ENCODE measurements at places on chromosomes 6 and 20. TPM values are rescaled to one million over a fixed set of nuclear protein-coding genes. Genes with fewer than 3 reads are reported as not detected.

DNA sequence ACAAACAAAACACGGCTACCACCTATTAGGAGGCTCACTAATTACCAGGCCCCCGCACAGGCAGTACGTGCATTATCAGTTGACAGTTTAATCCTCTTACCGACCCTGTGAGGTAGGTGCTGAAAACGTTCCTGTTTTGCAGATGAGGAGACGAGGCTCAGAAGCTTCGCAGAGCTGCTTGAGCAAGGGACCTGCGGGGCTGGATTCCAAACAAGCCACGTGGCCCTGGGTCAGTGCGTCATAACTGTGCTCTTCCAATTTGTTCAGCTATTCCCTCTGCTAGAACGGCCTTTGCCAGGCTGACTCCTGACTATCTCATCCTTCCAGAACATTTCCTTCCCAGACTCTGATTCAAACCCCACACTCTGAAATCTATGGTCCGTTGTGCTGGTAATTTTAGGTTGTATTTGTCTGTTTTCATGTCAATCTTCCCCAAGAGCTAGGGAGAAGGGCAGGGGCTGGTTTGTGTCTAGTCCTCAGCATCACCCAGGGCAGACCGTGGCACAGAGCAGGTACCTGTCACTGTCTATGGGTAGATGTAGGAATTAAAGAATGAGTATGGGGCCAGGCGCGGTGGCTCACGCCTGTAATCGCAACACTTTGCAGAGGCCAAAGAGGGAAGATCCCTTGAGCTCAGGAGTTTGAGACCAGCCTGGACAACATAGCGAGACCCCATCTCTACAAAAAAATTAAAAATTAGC lies 28.8 kb upstream of the TLDC2 start:
- no peaks in the 10 kb centered on the region for H3K27me3 ChIP-seq
- H3K4me1 ChIP-seq = peaks cover 8% of the 10 kb centered on the region
- H3K4me3 ChIP-seq = peak overlapping the region; percentile 55
- H3K36me3 ChIP-seq = peaks cover 10% of the 10 kb centered on the region
- DNase-seq = peak; percentile 86

PANK2 gene
- total RNA-seq = 32.8 TPM

DNA sequence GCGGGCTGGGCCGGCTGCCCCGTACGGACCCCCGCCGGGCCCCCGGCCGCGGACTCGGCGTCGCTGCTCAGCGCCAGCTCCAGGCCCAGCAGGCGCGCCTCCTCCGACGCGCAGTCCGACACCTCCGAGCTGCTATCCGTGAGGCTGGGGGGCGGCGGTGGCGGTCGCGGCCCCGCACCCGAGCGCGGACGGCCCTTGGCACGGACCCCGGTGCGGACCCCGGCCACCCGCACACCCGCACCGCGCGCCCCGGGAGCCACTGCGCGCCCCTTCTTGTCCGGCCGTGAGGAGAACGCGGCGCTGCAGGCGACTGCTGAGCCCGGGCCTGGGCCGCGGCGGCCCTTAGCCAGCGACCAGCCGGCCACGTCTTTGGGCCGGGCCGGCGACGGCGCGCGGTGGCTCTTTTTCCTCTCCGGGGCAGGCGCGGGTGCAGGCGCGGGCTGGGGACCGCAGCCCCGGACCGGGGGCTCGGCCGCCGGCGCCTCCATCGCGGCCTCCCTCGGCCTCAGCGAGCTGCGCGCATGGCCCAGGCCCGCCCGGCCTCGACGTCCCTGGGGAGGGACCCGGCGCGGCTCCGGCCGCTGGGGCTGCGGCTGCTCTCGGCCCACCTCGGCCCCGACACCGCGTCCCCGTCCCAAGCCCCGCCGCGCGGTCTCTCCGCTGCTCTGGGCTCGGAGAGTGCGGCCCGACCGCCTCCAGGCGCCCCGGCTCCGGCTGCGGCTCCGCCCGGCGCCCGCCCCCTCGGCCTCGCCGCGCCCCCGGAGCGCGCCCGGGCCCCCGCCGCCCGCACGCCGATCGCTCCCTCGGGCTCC lies 12.9 kb upstream of the TLDC2 start:
- peaks cover 41% of the 10 kb centered on the region for H3K4me1 ChIP-seq
- H3K27ac ChIP-seq = no peak overlapping the region
- no peaks in the 10 kb centered on the region for H3K27me3 ChIP-seq

DNA sequence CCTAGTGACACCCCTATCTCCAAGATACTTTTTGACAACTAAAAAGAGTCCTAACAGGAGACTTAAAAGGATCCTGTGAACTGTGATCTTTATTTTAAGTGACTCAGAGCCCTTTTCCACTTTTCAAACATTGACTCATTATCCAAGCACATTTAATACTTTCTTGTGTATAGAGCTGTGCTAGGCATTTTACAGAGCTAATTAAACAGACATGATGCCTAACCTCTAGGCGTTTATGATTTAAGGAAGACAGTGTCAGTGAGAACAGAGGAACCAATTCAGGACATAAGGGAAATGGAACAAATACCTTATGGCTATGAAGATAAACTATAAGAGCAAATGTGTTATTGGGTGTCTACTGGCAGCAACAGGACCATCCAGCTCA lies 282.6 kb downstream of the TPBG start:
- H3K4me3 ChIP-seq = no peak overlapping the region
- H3K27ac ChIP-seq = no peak overlapping the region

DNA sequence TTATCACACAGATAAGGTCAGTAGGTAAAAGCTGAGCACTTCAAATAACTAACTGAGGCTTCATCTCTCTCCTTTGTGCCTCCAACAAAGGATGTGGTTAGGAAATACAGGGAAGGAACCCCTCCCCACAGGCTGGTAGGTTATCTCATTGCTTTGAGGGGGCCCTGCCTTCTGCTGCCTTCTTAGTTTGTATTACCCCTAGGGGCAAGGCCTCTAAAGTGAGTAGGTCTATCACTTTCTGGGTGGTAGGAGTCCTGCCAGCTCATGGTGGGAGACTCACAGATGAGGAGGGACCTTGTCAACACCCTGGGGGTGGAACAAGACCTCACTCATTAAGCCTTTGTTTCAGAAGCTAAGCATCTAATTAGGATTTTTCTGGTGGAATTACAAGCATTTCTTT lies 34.6 kb downstream of the EDN1 start:
- H3K27me3 ChIP-seq = no peaks in the 10 kb centered on the region
- H3K4me1 ChIP-seq = peaks cover 39% of the 10 kb centered on the region
- H3K4me3 ChIP-seq = no peak overlapping the region

DNA sequence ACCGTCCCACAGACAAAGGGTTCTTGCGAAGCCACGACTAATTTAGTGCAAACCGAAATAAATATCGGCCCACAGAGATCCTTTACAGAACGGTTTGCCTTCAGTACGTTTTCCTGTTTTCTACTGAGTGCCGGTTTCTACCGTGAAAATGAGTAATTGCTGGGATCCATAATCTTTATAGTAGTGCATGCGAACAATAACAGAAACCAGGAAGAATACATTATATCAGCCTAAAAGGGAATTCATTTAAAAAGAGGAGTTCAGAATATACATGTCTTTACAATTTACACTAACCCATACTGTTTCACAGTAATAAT lies 292 bp upstream of the MTCL3 start:
- no peaks in the 10 kb centered on the region for H3K36me3 ChIP-seq
- peaks cover 78% of the 10 kb centered on the region for H3K27me3 ChIP-seq
- H3K4me1 ChIP-seq = peaks cover 12% of the 10 kb centered on the region

LTB gene
- 0.37 TPM for total RNA-seq

DNA sequence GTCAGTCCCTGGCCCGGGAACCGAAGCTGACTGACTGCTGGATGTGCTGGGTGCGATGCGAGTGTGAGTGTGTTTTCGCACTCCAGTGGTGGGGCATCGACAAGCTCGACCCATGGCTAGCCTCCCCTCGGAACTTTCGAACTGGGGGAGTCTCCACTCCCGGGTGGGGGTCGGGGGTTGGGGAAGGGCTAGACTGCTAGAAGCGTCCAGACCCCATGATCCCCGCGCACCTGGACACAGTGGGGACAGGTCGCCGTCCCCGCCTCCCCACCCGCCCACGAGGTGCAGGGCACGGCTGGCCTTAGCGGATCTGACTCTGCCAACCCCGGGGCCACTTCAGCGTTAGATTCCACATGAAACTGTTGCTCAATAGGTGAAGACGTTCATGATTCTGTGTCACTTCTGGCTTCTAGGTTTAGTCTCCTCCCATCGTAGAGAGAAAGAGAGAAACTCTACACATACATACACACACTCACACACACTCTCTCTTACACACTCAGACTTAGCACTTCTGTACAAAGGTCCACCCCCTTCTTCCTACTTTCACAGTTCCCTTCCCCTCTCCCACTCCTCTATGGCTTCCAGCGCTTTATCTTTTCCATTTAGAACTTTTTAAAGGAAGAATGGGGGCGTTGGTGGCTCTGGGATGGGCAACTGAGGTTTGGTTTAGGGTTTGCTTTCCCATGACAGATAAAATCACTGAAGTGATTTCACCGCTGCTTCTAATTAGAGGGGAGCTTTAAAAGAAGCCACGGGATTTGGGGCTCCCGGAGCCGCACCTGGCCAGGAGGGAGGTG lies 5.1 kb upstream of the TFAP2A start:
- H3K4me3 ChIP-seq = peak overlapping the region; percentile 94
- H3K4me1 ChIP-seq = peaks cover 24% of the 10 kb centered on the region
- H3K36me3 ChIP-seq = peaks cover 27% of the 10 kb centered on the region
- H3K27ac ChIP-seq = peak overlapping the region; percentile 99
- no peaks in the 10 kb centered on the region for H3K27me3 ChIP-seq

GGTLC1 gene
- not detected for total RNA-seq

DNA sequence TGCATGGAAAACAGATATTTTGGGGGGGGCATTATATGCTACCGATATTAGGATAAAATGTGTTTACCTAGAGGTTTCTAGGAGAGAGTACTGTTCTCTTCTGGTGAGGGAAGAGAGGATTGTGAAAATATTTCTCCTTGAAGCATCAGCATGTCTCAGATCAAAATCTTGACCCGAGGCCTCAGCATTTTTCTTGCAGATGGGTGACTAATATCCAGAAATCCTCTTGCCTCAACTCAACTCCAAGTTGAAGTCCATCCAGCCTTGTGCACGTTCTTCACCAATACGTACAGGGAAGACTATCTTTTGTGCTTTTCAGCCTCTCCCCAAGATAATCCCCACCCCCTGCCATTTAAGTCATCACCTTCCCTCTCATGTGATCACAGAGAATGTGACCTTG lies 59.5 kb downstream of the PRND start:
- H3K36me3 ChIP-seq = no peaks in the 10 kb centered on the region
- no peaks in the 10 kb centered on the region for H3K4me1 ChIP-seq
- H3K27ac ChIP-seq = no peak overlapping the region
- no peak for DNase-seq
- peaks cover 30% of the 10 kb centered on the region for H3K27me3 ChIP-seq

RIMS4 gene
- not detected for total RNA-seq

TNFRSF6B gene
- 12.3 TPM for total RNA-seq

GRCh38 chr6:92259171-92259570 lies 1160.2 kb downstream of the EPHA7 start:
- H3K27me3 ChIP-seq = peaks cover 20% of the 10 kb centered on the region
- no peaks in the 10 kb centered on the region for H3K36me3 ChIP-seq
- H3K4me3 ChIP-seq = no peak overlapping the region
- H3K27ac ChIP-seq = no peak overlapping the region

LY6G5C gene
- total RNA-seq = 0.64 TPM

DNA sequence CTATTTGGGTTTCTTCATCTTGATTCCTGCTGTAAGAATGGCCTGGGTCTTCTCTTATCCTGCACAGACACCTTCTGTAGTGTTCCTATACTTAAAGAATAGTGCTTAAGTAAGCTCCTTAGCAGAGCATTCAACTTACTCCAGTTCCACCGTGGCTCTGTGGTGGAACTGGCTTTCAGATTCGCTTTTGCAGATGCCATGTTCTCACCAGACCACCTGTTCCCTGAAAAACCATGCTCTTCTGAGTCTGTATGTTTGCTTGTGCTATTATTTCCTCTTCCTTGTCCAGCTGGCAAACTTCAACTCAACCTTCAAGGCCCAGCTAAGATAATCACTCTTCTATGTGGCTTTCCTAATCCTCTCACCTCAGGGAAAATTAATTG lies 4.9 kb downstream of the ELMO2 start:
- H3K27me3 ChIP-seq = no peaks in the 10 kb centered on the region
- no peak for DNase-seq
- H3K4me1 ChIP-seq = peaks cover 29% of the 10 kb centered on the region
- H3K4me3 ChIP-seq = no peak overlapping the region
- peaks cover 7% of the 10 kb centered on the region for H3K36me3 ChIP-seq

DNA sequence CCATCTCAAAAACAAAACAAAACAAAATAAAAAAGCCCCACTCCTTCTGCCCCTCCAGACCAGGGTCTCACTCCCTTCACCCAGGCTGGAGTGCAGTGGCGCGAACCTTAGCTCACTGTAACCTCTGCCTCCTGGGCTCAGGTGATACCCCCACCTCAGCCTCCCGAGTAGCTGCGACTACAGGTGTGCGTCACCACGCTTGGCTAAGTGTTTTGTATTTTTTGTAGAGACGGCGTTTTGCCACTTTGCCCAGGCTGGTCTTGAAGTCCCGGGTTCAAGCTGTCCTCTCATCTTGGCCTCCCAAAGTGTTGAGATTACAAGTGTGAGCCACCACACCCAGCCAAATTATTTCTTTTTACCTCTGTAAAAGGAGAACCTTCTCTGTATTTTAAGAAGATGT lies 110.1 kb downstream of the NCOA3 start:
- no peak overlapping the region for H3K4me3 ChIP-seq
- H3K36me3 ChIP-seq = peaks cover 11% of the 10 kb centered on the region
- no peaks in the 10 kb centered on the region for H3K27me3 ChIP-seq
- DNase-seq = no peak
- no peak overlapping the region for H3K27ac ChIP-seq
- H3K4me1 ChIP-seq = peaks cover 19% of the 10 kb centered on the region

GRCh38 chr6:32132110-32132509 lies 2.0 kb upstream of the FKBPL start:
- H3K4me1 ChIP-seq = peaks cover 17% of the 10 kb centered on the region
- no peak for DNase-seq
- peak overlapping the region; percentile 15 for H3K4me3 ChIP-seq
- H3K27me3 ChIP-seq = peaks cover 13% of the 10 kb centered on the region

DNA sequence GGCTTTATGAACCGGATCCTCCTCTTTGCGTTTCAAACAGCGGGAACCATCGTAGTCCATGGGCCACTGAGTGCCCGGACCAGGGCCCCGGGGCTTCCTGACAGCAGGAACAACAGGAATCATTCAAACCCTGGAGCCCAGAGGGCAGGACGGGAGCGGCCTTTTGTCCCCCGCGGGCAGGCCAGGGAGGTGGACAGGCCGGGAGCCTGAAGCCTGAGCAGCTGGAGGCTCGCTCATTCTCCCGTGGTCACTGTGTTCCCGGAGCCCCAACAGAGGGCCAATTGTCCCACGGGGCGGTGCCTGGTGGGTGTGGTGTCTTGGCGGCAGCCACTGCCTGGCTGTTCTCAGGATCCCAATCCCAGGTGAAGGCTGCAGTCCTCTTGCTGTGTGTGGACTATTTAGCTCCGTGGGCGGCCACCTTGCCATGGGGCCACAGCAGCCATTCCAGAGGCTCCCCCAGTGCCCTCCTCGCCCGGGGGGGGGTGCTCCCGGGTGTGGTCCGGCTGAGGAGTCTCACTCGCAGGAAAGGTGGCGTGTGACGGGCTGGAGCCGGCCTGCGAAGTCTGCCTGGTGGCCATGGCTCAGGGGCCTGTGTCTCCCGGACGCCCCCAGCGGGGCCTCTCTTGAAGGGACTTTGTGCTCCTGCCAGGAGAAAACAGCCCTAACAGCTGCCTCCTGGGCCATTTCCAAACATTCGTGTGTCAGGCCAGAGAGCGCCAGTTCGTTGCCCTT lies 77.2 kb upstream of the BHLHE23 start:
- H3K27ac ChIP-seq = no peak overlapping the region
- peaks cover 39% of the 10 kb centered on the region for H3K27me3 ChIP-seq
- no peaks in the 10 kb centered on the region for H3K36me3 ChIP-seq
- H3K4me3 ChIP-seq = no peak overlapping the region
- no peaks in the 10 kb centered on the region for H3K4me1 ChIP-seq

AVP gene
- not detected for total RNA-seq

RAMACL gene
- total RNA-seq = 5.3 TPM

CNBD2 gene
- total RNA-seq = 3.4 TPM

Data from MCF 10A (cell line).